CD4-positive, alpha-beta T cell (primary cell): ENCODE measurements at places on chromosomes 11 and 22.

GRCh38 chr11:7581021-7581590 lies 67.3 kb downstream of the PPFIBP2 start:
- no peak for DNase-seq

- no peak for DNase-seq
Measured at GRCh38 chr11:28964811-28965210, 856.6 kb downstream of the METTL15 start.

- DNase-seq = no peak
Measured at GRCh38 chr22:27127911-27128310, 470.5 kb downstream of the MIAT start.

GRCh38 chr11:103587901-103588788 lies 448.3 kb upstream of the DDI1 start:
- no peak for DNase-seq

- no peak for DNase-seq
Measured at GRCh38 chr11:120285256-120285655, 39.8 kb upstream of the TLCD5 start.

- no peak for DNase-seq
Measured at GRCh38 chr11:8008212-8008611, 21.1 kb downstream of the EIF3F start.

- DNase-seq = no peak
Measured at GRCh38 chr11:131841028-131841427, 470.6 kb downstream of the NTM start.

DNA sequence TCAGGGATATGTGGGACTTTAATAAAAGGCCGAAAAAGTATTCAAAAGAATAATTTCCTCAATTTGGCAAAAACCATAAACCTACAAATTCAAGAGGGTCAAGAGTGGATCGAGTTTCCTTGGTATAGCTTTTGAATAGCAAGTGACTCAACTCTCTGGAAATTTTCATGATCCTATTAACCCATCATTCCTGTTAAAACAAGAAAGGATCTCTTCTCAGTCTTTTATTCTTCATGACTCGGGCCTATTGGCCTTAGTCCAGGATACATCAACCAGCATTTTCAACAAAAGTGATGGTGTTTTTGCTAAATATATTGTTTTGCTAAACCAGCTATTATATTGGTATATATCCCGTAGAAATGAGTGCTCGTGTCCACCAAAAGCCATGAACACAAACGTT lies 110.3 kb downstream of the ATXN10 start:
- DNase-seq = no peak

- no peak for DNase-seq
Measured at GRCh38 chr11:130551388-130551787, 102.9 kb downstream of the ADAMTS15 start.

- DNase-seq = no peak
Measured at GRCh38 chr22:20436307-20436767, 1.3 kb downstream of the SCARF2 start.

DNA sequence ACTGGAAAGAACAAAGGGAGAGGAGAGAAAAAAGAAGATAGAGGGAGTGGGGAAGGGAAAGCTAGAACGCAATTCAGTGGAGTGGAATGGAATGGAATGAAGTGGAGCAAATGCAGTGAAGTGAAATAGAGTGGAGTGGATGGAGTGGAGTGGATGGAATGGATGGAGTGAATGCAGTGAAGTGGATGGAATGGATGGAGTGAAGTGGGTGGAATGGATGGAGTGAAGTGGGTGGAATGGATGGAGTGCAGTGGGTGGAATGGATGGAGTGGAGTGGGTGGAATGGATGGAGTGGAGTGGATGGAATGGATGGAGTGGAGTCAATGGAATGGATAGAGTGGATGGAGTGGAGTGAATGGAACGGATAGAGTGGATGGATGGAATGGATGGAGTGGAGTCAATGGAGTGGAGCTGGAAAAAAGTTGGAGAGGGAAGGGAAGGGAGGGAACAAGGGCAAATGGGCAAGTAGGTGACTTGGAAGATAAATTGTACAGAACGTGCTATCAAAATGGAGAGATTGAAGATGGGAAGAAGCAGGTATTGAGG lies 13.9 kb downstream of the IFITM10 start:
- no peak for DNase-seq

- no peak for DNase-seq
Measured at GRCh38 chr11:18347471-18348125, 25.2 kb downstream of the GTF2H1 start.

DNA sequence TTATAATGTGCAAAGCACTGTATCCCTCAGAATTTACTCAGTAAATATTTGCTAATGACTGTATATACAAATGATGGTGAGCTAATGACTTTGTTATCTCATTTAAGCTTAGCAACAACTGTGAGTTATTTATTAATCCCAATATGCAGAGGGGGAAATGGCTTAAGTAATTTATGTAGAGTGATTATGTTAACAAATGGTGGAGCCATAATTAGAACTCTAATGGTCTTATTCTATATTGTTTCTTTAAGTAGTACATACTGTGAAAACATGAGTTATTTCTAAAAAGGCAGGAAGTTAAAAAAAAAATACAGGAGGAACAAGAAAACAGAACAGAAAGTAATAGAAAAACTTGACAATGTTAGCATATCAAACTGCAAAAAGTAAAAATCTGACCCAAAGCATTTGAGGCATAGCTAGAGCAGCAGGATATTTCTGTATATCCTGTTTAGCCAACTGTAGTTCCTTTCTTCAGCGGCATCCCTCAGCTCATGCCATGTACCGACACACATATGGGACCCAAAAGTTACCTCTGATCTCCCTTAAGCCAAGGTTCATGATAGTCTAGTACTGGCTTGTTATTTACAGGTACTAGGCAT lies 94.2 kb downstream of the FCHSD2 start:
- DNase-seq = no peak

DNA sequence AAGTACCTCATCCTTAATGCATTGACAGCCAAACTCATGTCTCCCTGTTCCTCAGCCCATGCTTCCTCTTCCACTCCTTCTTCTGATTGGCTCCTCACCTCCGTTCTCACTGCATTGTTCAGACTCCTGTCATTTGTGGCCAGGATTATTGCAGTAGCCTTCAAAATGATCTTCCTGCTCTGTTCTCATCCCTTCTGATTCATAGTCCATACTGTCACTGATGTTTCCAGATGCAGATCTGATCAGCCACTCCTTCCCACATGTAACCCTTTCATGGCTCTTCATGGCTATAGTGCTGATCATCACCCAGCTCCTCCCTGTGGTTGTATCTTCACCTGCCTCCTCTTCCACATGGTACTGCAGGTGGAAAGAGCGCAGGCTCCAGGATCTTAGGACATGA lies 71.7 kb downstream of the DEPDC5 start:
- DNase-seq = no peak

DNA sequence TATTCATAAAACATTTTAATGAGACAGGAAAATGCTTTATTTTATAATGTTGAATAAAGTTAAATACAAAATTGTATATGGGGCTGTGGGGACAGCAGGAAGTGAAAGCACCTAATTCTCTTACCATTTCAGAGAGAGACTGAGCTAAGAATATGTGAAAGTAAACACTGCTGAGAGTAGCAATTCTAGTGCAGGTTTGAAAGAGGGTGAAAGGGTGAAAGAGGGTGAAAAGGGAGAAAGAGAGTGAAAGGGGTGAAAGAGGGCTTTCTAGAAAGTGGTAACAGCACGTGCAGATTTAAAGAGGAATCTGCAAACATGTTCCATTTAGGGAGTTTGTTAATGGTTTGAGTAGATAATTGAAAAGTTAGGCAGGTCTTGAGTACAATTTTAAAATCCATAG lies 652.0 kb upstream of the CCDC90B start:
- no peak for DNase-seq

DNA sequence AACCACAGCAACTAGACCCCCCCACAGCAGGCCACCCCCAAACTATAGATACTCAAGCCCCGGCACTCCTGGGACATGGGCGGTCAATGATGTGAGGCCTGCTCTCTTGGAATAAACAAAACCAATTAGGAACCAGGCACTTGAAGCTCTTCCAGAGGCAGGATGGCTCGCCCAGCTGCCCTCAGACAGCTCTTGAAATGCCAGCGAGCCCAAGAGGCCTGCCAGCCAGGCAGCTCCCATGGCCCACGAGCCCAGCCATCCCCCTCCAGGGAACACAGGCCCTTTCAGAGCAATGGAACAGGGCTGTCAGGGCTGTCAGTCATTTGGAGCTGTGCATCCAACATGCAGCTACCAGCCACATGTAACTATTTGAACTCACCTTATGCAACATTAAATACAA lies 34.0 kb upstream of the TFIP11 start:
- no peak for DNase-seq

- no peak for DNase-seq
Measured at GRCh38 chr22:26444777-26445176, 15.7 kb downstream of the ASPHD2 start.

DNA sequence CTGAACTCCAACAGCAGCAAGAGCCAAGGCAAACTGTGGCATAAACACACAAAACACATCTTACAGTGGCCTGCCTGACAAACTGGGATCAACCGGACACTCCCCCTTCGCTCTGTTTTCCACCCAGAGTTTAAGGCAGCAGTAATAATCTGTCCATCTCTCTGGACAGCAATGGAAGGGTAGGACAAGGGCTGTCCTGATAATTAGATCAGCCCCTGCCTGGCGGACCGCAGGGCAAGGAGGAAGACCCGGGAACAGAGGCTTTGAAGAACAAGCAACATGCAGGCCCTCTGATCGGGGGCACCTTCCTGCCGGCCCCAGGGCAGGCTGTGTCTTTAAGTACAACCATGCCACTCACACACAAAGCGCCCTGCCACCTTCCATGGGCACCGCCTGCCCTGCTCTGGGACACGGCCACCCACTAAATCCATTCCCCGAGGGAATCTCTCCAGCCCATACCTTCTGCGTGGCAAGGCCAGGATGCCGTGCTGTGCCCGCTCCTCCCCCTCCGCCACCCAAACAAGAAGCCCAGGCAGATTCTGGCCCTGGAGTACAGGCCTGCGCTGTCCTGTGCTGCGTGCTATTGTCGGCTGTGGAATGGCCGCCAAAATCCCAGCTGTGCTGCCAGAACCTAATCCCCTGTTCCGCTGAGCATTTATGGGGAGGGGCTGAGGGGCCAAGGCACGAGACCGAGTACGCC lies 38.8 kb downstream of the NUMA1 start:
- peak; percentile 71 for DNase-seq

- DNase-seq = no peak
Measured at GRCh38 chr22:33883961-33884808, 36.1 kb downstream of the LARGE1 start.

DNA sequence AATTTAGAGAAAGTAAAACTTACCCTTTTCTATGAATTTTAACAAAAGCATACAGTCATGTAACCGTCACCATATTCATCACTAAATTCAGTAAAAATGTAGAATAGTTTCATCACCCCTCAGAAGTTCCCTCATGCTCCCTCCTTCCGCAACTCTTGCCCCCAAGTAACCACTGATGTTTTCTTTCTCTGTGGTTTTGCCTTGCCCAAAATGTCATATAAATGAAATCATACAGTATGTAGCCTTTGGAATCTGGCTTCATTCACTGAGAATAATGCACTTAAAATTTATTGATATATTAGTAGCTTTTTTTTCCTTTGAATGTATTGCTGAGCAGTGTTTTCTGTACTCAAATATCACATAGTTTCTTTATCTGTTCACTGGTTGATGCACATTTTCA lies 60.1 kb downstream of the DCUN1D5 start:
- no peak for DNase-seq

- no peak for DNase-seq
Measured at GRCh38 chr11:108624196-108624925, 30.8 kb upstream of the EXPH5 start.

DNA sequence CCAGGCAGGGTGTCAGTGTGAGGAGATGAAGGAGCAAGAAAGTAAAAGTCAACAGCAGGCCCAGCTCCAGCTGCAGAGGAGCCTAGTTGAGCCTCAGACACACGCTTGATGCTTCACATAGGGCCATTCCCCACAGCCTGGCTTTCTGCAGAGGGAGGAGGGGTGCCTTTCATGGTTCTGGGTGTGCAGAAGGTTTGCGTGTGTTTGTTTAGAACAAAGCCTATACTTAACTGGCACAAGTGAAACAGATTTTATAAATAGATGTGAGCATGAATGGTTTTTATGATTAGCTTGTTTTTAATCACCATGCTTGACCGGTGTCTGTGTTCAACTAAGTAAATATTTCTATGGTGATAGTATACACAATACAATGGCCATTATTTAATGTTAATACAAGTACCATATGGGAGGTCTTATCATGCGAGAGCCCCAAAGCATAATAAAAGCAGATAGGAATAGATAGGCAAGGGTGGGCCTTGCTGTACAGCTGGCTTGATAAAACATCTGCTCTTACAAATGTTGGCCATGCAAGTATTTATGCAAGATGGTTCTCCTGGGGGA lies 290.2 kb downstream of the ETS1 start:
- peak; percentile 67 for DNase-seq

GRCh38 chr22:32607086-32607485 lies 132.5 kb downstream of the FBXO7 start:
- no peak for DNase-seq

DNA sequence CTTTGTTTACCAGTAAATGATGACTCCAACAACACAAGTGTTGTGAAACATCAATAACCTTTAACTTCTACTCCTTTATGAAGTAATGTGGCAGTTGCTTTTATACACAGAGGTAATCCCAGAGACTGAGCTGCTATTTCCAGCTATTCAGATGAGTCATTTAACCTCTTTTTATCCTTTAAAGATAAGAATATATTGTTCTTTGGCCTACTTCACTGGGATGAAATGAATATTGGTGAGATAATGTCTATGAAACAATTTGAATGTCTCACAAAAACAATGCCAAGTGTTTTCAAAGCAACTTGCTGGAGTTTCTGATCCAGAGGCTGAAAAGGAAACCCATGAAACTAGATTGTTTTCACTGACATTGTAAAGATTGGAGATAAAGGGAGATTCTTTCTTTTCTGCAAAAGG lies 564.4 kb upstream of the LUZP2 start:
- DNase-seq = no peak

DNA sequence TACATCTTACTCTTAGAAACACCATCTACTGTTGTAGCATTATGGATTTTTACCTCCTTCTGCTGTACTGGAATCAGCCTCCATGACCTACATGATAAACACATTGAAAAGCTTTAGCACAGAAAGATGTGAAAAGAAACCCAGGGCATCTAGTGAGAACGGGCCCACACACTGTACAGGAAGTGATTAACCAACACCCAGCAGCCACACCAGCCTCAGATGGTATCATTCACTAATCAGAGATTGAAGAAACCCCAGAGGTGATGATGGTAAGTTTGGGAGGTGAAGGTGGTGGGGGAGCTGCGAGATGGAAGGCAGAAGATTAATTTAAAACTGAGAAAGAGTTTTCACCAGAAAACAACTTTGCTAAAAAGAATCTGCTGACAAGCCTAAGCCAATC lies 46.1 kb downstream of the RASSF10 start:
- DNase-seq = no peak

- no peak for DNase-seq
Measured at GRCh38 chr11:69108559-69108958, 47.2 kb upstream of the SMIM38 start.
